ENCODE measurements at places on chromosomes 3 and 15.

DNA sequence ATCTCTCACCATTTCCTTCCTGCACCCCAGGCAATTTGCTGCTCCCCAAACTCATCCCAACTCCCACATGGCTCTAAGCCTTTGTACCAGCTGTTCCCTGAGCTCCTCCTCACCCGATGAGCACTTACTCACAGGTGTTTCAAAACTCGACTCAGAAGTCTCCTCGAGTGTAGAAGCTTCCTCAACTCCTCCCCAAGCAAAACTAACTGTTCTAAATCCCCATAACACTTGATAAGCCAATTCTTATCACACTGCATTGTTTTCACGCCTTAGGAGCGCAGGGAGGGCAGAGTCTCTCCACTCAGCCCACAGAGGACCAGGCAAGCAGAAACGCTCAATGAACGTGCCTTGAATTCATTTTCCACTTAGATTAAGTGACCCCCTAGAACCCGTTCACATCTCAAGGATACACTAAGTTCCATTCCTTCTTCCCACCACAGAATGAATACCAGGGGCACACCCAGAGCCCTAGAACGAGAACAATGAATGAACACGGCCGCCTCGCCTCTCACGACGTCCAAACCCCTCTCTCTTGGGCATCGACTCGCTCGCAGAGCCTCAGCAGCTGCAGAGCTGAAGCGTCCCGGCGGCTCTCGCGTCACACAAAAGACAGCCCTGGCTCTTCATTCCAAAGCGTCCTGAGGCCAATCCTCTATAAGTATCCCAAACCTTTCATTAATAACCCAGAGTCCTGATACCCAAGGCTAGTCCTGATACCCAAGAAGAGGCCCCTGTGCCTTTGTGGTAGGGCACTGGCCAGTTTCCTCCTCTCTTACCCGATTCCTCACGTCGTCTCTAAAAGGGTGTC is 1.1 kb downstream of the RAF1 start:
- peak; percentile 2 for DNase-seq

- no peak for DNase-seq
Measured at GRCh38 chr3:123749711-123750110, 134.4 kb downstream of the MYLK start.

DNA sequence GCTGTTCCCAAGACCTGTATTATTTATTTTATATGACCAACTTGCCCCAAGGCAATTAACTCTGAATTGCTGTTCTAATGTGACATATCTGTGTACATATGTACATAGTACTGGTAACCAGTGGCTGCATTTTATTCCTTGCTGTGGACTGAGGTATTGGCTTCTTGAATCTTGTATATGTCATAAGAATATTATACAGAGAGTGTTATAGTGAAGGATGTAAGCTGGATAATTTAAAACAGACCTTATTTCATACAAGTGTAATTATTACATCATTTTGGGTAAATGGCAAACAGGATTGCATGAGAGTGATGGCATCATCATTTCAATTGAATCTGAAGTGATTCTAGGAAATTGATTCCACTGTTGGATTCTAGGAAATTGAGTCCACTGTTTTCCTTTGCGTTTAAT is 32.9 kb downstream of the B3GALNT1 start:
- no peak for DNase-seq

DNA sequence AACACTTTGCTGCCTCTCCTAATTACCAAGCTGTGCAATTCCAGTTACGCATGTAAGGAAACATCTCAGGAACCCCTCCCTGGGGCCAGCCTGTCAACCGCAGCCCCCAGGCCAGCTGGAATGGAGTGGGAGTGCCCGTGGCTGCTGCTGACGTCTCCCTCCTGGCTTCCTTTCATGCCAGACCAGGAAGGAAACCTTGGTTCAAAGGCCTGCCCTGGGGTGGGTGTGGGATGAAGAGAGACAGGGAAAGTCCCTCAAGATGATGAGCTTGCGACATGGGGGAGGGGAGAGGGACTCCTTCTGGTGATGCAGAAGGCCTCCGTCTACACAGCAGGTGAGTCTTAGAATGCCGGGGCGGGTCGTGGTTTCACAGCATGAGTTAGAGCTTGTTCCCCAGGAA is 11.4 kb upstream of the CYP11A1 start:
- no peak for DNase-seq

- DNase-seq, result no peak
Measured at GRCh38 chr15:76003364-76003763, 8.9 kb downstream of the NRG4 start.

GRCh38 chr15:52783191-52783829 is 6.8 kb downstream of the ONECUT1 start:
- DNase-seq, result no peak

DNA sequence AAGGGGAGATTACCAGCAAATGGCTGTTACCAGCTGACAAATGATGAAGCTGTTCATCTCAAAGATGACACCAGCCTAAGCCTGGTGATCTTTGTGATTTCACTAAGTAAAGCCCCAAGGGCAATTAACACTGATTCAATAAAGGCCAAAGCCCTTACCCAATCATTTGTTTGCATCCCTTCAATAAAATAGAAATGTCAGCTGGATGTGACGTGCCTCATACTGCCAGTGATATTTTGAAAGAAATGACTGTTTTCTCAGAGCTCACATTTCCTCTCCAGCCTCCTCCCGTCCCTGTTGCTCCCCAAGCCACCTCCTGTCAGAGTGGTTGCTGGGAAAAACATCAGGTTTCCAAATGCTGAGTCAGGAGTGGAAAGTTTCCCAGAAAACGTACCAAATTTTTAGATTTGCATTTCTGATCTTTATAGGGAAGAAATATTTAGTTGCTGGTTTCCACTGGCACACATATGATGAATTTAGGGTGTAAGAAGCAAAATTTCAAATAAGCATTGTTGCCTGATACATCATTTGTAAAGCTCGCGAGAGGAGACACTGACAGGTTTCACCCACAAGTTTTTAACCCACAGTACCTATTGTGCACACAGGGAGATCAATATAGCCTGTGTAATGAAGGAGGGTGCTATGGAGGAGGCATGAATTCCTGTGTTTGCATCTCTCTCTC is 21.0 kb downstream of the C2CD4A start:
- DNase-seq, result no peak

DNA sequence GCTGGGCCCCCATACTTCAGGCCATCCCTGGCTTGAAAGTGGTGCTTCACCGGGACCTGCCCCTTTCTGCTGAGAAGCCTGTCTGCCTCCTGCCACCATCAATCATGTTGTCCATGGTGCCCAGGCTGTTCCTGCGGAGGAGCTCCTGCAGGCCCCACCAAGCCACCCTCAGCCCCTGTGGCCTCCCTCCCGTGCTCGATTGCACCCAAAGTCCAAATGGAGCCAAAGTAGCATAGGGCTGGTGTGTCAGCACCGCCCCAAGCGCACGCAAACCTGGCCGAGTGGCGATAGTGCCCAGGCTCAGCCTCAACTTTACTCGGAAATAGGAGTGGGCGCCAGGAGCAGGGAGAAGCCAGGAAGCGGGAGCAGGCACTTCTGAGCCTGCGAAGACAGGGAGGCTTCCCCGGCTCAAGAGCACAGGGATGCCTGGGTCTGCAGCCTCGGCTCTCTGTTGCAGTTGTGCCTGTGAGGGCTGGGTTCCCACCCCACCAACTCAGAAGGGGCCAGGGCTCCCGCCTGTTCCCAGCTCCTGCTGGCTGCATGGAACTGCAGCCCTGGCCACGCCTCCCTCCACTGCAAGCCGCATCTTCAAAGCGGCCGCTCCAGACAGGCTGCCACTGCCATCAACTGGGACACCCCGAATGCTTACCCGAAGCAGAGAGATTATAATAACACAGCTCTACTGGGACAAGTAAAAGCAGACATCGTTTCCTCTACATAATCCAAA is 203.0 kb downstream of the ARRDC4 start:
- no peak for DNase-seq

GRCh38 chr3:10753964-10754363 is 62.1 kb upstream of the SLC6A11 start:
- DNase-seq, result no peak

DNA sequence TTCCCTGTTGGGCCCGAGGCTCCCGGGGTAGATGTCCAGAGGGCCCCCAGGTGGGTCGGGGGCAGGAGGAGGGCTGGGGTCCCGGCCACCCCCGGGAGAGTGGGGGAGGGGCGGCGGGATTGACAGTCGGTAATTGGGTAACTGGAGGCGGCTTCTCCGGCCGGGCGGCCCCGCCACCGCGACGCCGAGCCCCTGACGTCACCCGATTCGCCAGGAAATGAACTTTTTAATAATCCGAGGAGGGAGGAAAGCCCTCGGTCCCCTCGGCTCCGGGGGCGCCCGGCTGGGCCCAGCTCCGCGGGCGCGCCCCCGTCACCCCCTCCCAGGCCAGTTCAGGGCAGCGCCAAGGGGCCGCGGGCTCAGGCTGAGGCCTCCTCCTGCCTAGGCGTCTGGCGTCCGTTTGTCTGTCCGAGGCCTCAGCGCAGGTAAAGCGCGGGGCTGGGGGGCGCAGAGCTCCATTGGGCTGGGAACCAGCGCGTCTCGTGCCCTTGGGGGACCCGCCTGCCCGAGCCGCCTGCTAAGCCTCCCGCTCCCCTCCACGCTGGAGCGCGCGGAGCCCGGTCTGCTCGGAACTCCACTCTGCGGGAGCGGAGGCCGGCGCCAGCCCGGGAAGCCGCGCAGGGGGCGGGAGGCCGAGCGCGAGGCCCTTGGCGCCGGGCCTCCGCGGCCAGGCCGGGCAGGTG is 3.9 kb downstream of the GATA2 start:
- peak; percentile 14 for DNase-seq

DNA sequence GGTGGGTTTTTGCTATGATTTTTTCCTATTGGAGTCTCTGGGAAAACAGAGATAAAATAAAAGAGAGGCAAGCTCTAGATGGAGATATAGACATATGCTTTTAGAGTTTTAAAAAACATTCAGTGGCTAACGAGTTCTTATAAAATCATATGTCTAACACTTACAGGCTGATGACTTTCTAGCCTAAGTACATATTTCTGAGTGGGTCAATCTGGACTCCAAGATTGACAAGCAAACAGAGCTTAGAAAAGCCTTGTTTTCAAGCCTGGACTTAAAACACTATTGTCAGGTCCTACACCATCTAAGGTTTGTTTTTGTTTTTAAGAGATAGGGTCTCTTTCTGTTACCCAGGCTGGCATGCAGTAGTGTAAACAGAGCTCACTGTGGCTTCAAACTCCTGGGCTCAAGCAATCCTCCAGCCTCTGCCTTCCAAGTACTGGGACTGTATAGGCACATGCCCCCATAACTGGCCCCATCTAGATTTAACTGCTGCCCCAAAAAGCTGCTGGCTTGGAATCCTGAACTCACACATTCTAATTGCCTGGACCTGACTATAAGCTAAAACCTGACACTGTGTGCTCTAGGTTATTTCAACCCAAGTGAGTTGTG is 86.3 kb downstream of the FBXL22 start:
- no peak for DNase-seq

DNA sequence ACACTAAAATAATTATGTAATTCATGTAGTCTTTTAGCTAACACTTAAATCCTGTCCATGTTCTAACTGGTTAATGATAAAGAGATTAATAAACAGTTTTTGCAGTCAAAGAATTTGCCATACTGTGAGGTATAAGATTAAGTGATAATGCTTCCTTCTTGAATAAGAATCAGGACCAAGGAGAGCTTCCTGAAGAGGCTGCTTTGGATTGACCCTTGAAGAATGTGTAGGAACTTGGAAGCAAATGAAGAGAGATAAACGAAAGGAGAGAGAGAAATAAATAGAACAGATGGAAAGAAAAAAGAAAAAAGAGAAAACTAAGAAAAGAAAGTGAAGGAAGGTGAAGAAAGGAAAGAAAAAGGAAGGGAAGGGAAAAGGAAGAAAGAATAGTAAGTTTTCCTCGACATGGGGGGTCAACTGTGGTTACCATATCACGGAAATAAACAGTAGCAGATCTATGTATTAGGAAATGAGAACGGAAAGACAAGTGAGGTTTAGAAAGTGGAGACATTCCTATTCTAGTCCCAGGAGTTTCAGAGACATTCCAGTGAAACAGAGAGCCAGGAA is 539.8 kb downstream of the FGF12 start:
- no peak for DNase-seq

- DNase-seq, result no peak
Measured at GRCh38 chr3:3281024-3281423, 101.5 kb upstream of the CRBN start.

DNA sequence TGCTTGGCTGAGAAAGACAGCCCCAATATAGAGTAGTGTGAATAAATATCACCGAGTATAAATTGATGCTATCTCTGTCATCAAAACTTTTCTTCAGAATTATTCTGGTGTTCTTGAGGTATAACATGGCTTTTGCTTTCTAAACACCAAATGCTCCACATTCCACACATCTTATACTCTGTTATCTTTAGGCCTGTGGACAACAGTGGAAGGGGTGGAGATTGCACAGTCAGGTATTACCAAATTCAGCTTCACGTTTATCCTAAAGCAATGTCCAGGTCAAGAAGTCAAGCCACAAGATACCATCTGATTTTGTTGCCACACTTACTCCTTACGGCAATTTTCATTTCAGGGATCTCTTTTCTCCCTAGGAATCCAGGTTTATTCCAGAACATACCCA is 394.8 kb downstream of the SI start:
- no peak for DNase-seq

- DNase-seq, result no peak
Measured at GRCh38 chr15:63140936-63141335, 16.3 kb downstream of the RPS27L start.

- DNase-seq, result no peak
Measured at GRCh38 chr15:67077641-67078215, 12.3 kb downstream of the SMAD3 start.

DNA sequence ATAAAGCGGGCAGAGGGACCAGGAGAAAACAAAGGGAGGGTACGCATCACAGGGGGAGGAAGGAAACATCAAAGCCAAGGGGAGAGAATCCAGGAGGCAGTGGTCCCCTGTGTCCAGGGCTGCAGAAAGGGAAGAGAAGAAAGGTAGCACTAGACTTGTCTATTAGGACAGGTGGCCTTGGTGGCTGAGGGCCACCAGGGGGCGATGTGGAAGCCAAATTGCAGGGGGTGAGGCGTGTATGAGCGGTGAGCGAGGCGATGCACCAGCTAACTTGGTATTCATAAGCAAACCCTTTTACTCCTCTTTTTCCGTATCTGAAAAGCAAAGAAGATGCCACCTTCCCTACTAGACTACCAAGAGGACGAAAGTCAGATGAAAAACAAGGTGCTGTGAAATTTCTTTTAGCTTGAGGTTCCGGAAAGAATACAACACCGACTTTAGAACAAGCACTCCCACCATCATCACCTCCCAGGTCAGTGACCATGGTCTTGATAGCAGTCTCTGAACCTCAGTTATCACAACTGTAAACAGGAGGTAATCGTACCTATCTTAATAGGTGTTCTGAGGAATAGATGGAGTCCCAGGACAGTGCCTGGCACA is 654.4 kb upstream of the ADAMTS9 start:
- DNase-seq, result no peak

DNA sequence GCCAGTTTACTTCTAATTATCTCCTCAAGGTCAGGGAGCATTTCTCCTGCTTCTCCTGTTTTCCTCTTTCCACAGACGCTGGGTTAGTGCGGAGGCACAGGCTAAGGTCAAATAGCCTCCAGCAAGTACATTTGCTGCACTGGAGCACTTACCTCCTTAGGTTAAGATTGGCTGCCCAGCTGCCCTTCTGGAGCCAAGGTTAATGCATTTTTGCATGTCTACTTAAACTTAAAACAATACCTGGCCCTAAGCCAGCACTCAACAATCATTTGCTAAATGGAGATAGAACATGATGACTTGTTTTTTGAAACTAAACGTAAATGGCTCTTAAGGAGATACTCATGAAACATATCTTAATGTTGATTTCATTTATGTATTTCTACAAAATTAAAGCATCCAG is 83.5 kb downstream of the SSR3 start:
- no peak for DNase-seq
